ENCODE measurements at places on chromosomes 11 and 22.

DNA sequence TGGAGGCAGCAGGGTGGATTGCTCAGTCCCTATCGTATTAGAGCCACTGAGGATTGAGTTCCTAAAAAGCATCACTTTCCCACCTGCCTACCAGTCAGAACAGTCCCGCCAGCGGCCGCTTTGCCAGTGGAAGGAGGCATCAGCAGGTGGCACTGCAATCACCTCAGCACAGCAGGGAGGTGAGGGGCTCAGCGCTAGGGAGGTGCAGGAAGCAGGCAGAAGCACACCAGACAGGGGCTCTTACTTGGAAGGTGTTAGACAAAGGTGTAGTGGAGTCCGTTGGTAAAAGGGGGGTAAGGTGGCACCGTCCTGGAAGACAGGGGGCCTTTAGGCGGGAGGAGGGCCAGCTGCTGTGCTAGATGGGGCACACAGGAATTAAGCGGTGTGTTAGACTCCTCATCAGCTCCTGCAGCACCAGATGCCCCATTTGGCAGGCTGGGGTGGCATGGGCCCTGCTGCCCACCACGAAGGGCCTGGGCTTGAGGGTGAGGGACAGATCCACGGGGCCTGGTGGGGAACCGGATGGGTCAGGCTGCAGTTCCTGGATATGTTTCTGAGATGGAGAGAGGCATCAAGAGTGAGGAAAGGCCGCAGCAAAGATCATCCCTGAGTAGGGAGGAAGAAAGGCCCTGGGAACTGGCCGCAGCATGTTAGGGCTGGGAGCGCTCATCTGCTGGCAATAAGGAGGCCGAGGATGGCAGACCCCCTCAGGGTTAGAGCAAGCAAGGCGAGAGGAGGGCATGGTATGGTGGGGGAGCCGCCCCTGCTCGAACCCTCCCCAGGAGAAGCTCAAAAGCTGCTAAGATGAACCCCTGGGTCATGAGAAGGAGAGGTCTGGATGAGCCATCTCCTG is 42.5 kb downstream of the C11orf58 start:
- no peak for DNase-seq

DNA sequence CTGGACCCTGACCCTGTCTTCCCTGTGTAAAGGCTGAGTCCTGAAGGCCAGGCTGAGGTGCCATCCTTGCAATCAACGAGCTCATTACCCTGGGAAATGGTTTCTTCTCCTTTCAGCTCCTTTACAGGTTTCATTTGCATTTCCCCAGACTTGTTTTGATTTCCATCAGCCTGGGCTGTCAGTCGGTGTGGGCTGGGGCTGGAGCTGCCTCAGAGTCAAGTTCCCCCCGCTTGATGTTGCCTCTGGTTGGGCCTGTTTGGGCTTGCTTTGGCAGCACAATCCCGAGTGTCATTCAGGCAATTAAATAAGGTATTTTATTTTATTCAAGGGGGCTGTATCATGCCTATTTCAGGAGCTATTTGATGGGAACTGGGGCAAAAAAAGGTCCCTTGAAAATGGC is 424.9 kb downstream of the INSC start:
- DNase-seq = no peak

DNA sequence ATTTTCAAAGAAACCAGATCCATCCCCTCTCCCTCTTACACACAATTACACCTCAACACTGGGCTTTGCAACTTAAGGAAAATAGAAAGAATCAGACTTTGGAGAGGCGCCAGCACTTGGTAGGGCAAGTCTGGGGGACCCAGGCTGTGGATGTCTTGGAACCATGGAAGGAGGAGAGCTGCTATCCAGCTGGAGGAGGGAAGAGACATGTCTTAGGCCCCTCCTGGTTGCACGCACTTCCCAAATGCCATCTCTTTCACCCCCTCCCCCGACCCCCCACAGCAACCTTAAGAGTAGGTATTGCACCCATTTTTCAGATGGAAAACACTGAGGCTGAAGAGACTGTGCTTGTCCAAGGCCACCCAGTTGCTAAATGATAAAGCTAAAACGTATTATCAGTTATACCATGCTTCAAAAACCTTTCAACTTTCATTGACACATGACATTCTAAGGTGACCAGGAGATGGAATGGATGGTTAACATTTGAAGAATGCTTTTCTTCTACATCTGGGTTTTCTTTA is 3.9 kb downstream of the TIMP3 start:
- DNase-seq = no peak

- DNase-seq = peak; percentile 29
Measured at GRCh38 chr22:39349967-39350726, at the start of gene SYNGR1. SYNGR1 (plus strand) TSS chr22:39349991; CDS start chr22:39350011, 20 bp downstream.

GRCh38 chr11:38598418-38598817 is 2000.4 kb upstream of the RAG2 start:
- DNase-seq = no peak

DNA sequence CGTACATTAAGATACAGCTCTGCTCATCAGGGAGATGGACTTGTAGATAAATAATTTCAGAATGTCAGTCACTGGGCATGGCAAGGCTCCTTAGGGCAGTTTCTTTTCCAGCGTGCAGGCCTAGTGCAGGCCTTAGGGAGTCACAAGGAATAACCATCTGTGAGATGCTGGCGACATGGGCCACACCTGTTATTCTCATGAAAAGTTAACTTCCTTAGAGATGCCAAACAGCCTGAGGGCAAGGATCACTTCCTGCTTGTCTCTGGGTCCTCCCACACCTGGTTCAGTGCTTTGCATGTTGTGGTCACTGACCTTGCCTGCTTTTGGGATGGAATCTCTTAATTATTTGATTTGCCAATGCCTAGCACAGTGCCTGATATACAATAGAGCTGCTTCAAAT is 70.6 kb downstream of the ST3GAL4 start:
- DNase-seq = no peak
